ENCODE measurements at places on chromosomes 5 and 9.

- DNase-seq: no peak
These were observed 107.0 kb downstream of the NR6A1 start for GRCh38 chr9:124664143-124664542.

DNA sequence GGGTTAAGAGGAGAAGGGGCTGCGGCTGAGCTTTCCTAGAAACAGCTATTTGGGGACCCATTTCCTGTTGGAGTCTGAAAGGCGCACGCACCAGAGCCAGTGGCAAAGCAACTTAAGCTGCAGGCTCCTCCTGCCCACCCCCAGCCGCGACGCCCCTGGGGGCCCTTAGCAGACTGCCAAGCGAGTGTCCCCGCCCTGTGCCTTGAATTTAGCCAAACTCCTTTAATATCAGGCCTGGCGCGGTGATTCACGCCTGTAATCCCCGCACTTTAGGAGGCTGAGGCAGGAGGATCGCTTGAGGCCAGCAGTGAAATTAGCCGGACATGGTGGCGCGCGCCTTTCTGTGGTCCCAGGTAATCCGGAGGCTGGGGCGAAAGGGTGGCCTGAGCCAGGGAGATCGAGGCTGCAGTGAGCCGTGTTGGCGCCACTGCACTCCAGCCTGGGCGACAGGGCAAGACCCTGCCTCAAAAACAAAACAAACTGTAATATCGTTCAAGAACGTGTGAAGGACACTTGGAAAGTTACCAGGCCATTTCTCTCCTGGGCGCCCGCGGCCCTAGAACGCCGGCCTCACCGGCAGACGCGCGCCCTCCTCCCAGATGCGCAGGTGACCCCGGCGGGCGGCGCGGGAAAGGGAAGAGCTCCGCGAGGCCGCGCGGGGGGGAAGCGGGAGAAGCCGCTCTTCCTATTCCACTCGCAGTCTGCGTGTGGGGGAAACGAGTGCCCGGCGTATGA, 1.0 kb upstream of the F2R start:
- DNase-seq: no peak

DNA sequence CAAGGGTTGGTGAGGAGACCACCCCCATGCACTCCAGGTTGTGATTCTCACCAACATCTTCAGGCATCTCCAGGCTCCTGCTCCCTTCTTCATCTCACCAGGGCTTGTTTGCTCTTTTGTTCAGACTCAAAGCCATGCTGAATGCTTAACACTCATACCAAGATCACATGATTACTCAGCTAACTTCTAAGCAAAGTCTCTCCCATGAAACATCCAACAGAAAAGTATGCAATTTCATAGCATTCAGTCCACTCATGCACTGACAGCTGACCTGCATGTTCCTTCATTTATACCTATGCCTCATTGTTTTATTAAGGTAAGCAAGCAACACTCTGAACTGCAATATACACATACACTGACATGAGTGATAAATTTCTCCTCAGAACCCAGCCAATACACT, 69.0 kb downstream of the SHC3 start:
- DNase-seq: no peak

GRCh38 chr5:159619826-159620225, 289.5 kb upstream of the IL12B start:
- peak; percentile 35 for DNase-seq

DNA sequence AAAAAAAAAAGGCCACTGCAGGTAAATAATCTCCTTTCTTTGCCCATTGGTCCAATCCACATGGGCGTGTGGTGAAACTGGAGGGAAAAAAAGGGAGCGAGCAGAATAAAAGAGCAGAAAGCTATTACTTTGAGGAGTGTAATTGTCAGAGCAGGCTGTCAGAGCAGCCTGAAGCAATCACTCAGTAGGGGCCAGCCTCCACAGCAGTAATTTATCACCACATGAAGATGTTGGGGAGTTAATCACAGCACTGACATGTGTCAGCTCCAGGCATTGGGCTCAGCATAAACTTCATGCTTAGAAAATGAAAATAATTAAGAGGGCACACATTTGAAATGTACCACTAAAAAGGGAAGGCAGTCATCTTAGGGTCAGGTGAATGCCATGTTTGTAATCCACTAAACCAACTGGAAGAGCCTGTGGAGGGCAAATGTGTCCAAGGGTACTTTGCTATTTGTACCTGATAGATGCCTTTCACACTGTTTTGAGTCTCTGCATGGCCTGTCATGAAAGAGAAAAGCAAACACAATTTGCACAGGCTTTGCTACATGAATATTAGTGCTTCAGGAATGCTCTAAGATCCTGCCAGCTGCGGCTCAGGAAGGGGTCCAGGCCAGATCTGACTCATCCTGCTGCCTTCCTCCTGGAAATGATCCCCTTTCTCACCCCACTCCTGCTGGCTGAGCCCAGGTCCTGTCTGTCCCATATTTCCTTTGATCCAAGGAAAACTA, 2.9 kb upstream of the PTGER4 start:
- no peak for DNase-seq

DNA sequence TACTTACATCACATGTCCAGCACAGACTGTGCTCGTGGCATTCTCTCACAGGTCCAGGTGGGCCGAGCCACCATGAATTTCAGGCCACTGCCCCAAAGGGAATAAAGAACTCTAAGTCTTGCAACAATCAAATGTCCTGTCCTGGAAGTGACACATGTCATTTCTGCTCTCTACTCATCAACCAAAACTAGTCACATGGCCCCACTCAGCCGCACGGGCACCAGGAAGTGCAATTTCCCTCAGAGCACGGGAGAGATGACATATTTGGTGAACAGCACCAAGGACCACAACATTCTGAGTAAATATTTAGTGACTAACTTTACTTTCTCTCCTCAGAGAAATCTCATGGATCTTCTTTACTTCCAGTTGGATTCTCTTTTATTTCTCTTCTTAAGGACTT, 131.1 kb upstream of the TUT7 start:
- no peak for DNase-seq

DNA sequence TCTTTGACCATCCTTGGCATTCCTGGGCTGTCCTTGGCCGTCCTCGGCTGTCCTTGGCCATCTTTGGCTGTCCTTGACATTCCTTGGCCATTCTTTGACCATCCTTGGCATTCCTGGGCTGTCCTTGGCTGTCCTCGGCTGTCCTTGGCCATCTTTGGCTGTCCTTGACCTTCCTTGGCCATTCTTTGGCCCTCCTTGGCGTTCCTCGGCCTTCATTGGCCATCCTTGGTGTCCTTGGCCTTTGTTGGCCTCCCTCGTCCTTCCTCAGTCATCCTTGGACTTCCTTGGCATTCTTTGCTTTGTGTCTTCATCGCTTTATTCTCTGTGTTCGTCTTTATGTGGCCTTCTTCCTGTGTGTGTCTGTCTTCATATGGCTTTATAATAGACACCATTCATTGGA, 20.7 kb downstream of the NDUFS6 start:
- DNase-seq: no peak

DNA sequence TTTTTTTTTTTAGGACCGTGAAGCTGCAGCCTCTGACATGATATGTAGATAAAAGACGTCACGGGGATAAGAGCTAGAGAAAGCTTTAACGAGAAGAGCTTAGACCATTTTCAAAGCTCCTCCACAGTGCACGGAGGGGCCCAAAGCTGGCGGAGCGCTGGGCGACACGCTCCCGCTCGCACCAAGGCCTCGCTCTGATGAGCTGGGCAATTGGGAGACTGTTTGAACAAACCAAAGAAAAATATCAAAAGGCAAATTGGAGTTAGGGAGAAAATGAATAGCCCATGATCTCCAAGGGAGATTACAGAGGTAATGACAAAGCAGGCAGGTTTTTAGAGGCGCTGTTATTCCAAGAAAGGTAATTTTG, 179.4 kb downstream of the SREK1 start:
- no peak for DNase-seq

GRCh38 chr5:83357621-83358231, 113.8 kb upstream of the VCAN start:
- no peak for DNase-seq

- no peak for DNase-seq
These were observed 31.0 kb upstream of the HMCN2 start for GRCh38 chr9:130234340-130235260.

DNA sequence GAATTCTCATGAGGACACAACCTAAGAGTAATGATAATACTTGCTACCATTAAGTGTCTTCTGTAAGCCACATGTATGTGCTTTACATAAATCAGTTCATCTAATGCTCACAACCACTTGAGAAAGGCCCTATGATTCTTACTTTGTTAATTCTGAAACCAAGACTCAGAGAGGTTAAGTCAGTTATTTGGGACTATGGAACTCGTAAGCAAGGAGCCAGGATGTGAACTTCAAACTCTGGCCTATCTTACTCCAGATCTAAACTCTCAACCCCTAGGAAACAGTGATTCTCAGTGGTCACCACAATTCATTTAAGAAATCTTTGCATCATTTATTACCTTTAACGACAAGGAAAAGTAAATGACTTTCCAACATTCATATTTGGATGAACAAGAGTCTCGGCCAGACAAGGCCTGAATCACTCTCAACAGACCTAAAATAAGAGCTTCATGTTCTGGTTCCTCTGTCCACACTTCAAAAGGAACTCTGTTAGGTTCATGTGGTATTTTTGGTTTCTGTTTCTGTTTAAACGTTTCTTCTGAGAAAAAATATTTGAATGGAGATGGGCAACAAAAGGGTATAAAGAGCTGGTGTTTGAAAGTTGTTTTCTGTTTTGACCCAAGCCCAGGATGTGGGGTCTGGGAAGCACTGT, 104.8 kb downstream of the LPAR1 start:
- no peak for DNase-seq

GRCh38 chr9:76877961-76878360, 28.0 kb downstream of the PRUNE2 start:
- DNase-seq: no peak

- no peak for DNase-seq
These were observed 95.0 kb downstream of the NSG2 start for GRCh38 chr5:174140452-174141020.

DNA sequence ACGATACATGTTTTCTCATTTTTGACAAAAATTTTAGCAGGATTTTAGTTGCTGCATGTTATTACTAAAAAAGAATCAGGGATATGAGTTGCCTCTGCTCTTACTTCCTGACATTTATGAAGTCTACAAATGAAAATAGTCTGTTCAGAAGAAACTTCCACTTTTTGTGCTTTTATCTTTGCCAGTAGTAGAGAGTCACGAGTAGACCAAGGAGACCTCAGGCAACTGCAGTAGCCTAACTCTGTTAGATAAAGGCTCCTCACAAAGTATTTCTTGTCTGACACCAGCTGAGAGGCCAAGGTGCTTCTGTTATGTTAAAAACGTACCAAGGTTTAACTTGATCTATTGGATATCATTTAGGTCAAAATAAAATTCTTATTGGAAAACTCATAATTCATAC, 333.9 kb downstream of the NR2F1-AS1 start:
- no peak for DNase-seq

DNA sequence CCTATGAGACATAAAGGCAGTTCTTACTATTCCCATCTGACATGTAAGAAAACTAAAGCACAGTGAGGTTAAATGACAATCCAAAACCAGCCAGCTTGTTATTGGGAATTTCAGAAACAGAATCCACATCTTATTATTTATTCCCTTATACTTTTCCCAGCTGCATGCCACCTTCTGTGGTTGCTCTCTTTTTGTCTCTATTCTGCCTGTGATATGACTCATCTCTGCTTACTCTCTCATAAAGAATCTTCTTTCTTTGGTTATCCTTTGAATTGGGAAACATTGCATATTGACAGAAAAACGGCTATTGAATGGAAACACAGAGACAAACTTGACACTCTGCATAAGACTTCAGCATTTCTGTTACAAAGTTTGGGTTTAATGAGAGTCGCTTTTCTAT, 183.2 kb downstream of the TLR4 start:
- no peak for DNase-seq

GRCh38 chr9:18429070-18429469, 44.9 kb upstream of the ADAMTSL1 start:
- DNase-seq: no peak

GRCh38 chr9:101671567-101671966, 66.9 kb downstream of the GRIN3A start:
- DNase-seq: no peak

- peak; percentile 44 for DNase-seq
These were observed at the start of gene NR3C1 for GRCh38 chr5:143403593-143404415. Gene NR3C1 (minus strand): TSS chr5:143403686. CDS start chr5:143400839, 2,847 bp downstream.

GRCh38 chr5:54607006-54607405, 89.4 kb downstream of the SNX18 start:
- no peak for DNase-seq

GRCh38 chr9:118529210-118529609, 825.0 kb downstream of the TLR4 start:
- no peak for DNase-seq

GRCh38 chr9:37082214-37082765, 38.1 kb upstream of the ZCCHC7 start:
- DNase-seq: no peak

DNA sequence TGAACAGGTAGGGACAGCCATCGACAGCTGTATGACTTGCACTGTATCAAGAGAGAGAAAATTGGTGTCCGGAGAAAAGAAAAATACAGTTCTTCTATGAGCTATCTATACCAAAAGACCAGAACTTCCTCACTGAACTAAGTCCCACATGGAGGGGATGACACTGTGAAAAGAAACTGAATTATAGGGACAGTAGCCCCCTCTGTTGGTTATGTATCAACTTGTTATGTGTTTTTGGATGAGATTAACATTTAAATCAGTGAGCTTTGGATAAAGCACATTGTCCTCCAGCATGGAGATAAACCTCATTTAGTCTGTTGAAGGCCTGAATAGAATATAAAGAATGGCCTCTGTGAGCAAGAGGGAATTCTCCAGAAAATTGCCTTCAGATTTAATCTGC, 176.6 kb upstream of the SH3GL2 start:
- peak; percentile 36 for DNase-seq

DNA sequence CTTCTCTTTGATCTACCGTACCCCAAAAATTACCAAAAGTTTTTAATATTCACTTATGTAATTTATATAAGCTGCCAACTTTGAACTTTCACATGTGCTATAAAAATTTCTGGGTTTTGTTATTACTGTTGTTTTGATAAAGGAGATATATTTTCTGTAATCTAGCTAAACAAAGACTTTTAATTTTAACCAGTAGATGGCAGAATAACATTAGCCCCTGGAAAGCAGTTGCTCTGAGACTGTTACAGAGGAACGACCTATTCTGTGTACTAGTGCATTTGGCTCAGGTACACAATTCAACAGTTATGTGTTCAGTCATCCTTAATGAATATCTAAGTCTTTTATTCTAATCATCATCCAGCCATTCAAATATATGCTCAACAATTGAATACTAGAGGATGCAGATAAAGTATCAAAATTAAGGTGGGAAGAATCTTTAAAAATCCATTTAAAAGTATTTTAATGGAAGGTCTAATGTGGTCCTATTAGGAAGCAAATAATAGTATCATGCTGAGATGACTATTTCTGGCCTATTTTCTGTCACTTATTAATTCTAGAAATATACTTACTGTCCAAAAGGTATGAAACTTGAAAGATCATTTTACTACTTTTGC, 8.6 kb downstream of the KLHL9 start:
- peak; percentile 68 for DNase-seq
